ENCODE measurements at places on chromosomes 13 and 19.
A peak's percentile ranks its signal among the peaks of the same experiment; 100 is the strongest.

GRCh38 chr13:113475911-113476310, 14.6 kb downstream of the DCUN1D2 start:
- DNase-seq, result no peak

- no peak for DNase-seq
Observed at GRCh38 chr19:39053276-39054090, 21.1 kb upstream of the FBXO27 start.

DNA sequence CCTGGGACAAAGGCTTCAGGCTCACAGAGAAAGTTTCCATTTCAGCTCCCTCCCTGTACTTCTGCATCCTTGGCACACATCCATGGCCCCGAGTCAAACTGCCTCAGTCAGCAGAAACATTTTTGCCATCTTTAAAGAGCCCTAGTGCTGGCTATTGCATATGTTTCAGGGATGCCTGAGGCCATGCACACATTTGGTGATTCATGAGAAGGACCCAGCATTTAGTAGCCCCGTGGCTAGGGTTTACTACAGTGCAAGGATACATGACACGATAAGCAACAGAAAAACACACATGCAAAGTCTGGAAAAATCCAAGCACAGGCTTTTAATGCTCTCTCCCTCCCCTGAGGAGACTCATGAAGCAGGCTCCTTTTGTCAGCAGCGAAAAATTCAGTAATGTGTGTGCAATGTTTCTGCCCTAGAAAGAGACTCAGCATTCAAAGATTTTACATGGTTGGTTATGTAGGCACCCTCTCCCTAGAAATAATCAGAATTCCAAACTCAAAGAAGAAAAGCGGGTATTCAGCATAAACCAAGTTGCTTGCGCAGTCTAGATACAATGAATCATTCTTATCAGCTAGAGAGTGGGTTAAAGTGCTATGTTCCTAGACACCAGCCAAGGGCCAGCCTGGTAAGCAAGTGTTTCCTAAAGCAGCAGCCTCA, 17.6 kb downstream of the ACOD1 start:
- DNase-seq, result peak; percentile 75

- DNase-seq, result no peak
Observed at GRCh38 chr13:40178130-40178529, 488.3 kb downstream of the FOXO1 start.

DNA sequence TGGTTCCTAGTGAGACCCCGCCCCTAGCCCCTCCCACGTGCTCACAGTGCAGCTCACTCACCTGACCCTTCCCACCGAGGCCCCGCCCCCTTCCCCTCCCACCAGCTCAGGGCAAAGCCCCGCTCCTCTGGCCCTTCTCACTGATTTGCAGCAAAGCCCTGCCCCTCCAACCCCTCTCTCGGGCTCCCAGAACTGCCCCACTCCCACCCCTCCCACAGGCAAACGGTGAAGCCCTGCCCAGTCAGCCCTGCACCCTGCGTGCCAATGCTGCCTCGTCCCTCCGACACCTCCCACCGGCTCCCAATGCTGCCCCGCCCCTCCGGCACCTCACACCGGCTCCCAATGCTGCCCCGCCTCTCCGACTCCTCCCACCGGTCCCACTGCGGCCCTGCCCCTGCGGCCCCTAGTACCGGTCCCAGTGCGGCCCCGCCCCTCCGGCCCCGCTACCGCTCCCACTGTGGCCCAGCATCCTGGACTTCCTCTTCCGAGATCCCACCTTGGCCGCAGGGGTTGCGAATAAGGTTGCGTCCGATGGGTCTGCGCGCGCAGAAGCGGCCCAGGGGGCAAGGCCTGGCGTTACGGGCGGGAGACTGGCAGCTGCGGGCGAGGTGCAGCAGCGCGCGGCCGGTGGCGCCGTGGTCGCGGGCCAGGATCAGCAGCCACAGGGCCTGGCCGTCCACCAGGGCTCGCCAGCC, 834 bp downstream of the FBXO27 start:
- peak; percentile 95 for DNase-seq

DNA sequence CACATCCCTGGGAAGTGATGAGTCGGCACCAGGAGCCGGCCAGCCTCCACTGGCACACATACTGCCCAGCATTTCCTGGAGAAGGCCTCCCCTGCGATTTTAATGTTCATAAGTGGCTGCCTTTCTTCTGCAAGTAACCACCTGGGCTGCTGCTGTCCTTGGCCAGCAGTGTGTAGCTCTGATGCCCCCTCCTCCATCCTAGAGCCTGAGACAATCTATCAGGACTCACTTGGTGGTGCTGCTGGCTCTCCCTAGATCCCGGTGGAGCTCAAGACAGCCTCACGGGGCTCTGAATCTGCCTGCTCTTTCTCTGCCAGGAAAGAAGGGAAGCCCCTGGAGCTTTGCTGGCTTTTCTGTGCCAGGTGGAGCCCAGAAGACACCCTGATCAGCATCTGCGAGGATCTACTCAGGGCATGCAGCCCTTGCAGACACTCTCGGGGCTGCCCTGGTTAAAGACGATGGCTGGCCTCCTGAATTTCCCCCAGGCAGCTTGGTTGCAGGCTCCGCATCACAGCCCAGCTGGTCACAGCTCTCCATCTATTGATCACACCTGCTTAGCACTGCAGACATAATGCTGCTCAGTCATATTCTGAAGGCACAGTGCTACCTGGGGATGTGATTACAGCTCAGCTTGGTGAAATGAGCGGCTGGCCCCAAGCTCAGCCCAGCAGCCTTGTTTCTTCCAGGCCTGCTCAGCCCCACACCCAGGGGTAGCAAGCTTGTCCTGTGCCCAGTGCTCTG, 122.3 kb downstream of the ZDHHC20 start:
- DNase-seq, result no peak

DNA sequence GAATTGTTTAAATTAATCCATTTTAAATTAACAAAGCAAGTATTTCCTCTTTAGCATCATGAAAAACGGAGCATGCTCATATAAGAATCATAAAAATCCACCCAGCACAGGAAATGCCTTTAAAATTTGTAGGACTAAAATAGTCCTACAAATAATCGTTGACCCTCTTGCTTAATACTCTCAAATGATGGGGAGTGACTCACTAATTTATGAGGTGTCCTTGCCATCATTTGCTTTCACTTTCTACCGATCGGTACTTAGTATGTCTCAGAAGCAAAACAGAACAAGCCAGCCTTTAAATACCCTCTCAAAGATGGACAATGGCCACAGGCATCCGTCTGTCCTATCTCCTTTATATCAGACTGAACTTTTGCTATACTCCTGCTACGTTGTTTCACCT, 97.2 kb downstream of the SUCLA2 start:
- DNase-seq, result peak; percentile 4

- DNase-seq, result no peak
Observed at GRCh38 chr19:49243129-49243528, 81.9 kb downstream of the SLC6A16 start.

All from RPMI8226 (cell line).